HTR-8/SVneo (cell line): ENCODE measurements at places on chromosomes 2 and 18.
A peak's percentile ranks its signal among the peaks of the same experiment; 100 is the strongest.

DNA sequence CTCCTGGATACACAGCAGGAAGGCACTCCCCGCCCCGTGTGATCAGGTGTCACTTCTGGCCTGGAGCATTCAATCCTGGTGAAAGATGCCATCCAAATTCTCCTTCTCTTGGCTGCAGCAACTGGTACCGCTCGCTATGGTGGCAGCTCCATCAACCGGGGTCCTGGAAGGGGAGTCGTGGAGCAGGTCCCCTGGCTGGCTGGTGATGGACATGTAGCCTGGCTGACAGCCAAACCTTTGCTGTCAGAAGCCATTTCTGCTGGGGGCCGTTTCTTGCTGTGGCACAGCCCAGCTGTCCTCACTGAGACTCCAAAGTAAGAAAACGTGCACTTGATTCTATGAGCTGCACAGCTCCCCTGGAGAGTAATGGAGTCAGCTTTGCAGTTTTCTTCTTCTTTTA, 7.1 kb upstream of the CYS1 start:
- no peak for DNase-seq

GRCh38 chr2:178327516-178327915, 123.5 kb downstream of the PRKRA start:
- no peak for DNase-seq

- no peak for DNase-seq
Observed at GRCh38 chr2:139992078-139992477, 1211.9 kb upstream of the NXPH2 start.

- no peak for DNase-seq
Observed at GRCh38 chr18:31954349-31954748, 11.4 kb upstream of the TRAPPC8 start.

DNA sequence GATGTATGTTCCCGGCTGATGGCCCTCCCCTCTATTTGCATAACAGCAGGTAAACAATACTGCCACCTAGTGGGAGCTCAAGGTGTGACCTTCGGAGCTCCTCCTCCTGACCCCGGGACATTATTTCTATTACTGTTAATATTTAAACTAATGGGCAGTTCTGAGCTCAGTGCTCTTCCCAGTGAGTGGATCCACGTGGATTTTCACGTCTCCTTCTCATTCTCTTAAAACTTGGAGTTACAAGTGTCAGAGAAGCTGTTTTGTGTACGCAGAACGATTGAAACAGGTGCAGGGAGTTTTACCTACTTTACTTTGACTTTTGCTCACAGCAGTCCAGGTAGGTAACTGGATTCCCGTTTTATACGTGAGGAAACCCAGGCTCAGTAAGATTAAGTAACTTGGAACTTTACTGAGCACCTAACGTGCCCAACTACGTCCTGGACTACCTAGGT, 127.3 kb downstream of the PRKCE start:
- peak; percentile 85 for DNase-seq

DNA sequence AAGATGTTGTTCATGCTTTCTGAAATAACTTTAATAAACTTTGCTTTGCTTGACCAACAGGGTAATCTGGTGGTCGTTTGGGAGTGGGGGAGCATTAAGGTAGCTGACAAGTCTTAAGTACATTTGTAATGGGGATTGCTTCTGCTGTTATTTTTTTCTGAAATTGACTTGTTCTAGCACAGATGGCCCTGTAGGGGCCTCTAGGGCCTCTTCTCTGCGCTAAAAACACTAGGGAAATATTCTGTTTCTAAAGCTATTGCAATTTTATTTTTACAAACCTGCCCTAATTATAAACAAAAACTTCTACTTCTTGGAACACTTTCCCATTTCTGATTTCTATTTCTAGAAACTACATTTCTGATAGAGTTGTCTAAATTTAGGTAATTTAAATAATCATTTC, 191.3 kb upstream of the KCNJ3 start:
- DNase-seq = no peak

- DNase-seq = no peak
Observed at GRCh38 chr18:13566941-13567746, 159.2 kb downstream of the FAM210A start.

- DNase-seq = no peak
Observed at GRCh38 chr2:219127037-219127635, 33.5 kb downstream of the NHEJ1 start.

GRCh38 chr2:5803547-5803946, 111.4 kb downstream of the SOX11 start:
- no peak for DNase-seq

DNA sequence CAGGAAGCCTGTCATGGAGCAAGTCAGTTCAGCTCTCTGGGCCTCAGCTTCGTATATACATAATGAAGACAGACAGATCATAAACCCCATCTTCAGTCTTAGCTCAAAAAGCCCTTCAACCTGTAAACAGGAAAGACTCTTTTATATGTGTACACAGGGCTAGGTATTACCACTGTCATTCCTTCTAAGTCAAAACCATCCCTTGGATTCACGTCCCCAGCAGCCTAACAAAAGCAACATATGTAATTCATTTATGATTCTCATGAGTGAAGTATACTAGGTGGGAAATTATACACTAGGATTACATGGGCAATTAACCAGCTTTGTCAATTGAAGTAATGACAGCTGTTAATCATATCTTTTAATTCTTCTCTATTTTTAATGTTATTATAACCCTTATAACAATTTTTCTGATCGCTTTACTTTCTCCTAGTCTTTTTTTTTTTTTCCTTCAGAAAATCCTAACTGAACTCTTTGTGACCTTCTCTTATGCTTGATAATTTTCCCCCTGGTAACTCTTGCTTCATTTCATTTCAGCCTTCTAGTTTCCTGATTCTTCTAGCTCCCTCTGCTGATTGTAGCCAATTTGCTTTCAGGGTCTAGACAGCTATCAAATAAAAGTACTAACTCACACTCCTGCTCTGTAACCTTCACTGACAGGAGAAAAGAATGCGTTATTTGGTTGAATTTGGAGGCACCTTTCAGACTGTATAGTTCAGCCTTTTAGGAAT, 99.7 kb downstream of the RBM43 start:
- DNase-seq = peak; percentile 18

GRCh38 chr18:7133181-7133580, 15.6 kb upstream of the LAMA1 start:
- DNase-seq = no peak

GRCh38 chr2:204109681-204110080, 173.1 kb downstream of the ICOS start:
- peak; percentile 12 for DNase-seq

GRCh38 chr2:191178806-191179514, 28.2 kb upstream of the STAT4 start:
- DNase-seq = no peak

GRCh38 chr2:146820672-146821071, 1024.2 kb upstream of the ACVR2A start:
- peak; percentile 50 for DNase-seq

GRCh38 chr2:222796413-222797103, 64.3 kb upstream of the ACSL3 start:
- DNase-seq = no peak

DNA sequence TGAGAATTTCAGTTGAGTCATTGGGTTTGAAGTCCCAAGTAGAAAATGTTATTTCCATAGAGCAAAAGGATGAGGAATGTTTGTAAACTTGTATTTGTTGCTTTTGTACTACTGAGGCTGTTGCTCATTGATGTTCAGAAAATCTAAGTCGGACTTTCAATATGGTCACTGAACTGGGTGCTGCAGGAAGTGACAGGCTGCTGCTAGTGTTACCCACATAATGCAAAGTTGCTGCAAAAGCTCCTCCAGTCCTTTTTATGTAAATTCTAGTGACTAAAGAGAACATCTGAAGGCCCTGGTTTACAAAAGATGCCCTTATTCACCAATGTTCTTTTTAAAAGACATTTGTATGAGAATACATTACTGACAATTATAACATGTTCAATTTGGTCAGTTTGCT, 131.1 kb upstream of the FAM98A start:
- DNase-seq = no peak

DNA sequence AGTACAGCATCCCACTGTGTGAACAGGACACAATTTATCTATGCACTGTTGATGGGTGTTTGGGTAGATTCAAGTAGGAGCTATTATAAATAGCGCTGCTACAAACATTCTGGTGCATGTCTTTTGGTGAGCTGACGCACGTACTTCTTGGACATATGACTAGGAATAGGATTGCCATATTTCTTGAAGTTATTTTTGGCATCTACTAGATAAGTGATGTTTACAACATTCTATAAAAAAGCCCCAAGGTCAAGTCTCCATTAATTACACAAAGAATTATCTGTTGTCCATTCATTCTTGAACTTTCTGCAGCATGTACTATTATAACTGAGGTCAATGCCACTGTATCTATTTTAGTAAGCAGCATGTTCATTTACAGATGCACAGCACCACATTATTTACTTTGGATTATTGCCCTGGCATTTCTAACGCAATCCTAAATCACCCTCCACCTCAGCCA, 225.5 kb upstream of the TMEM200C start:
- DNase-seq = no peak

GRCh38 chr2:215361876-215362561, 50.2 kb downstream of the ATIC start:
- DNase-seq = no peak

DNA sequence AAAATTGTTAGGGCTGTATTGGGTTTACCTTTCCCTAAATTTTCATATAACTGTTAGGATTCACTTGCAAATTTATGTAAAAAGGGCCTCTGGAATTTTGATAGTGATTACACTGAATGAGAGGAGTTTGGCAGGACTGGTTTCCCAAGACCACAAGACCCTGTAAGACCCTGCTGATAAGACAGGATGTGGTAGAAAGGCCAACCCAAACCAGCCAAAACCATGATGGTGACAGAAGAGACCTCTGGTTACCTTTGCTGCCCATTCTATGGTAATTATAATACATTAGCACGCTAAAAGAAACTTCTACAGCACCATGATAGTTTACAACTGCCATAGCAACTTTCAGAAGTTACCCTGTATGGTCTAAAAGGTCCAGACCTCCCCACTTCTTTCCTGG, 8.3 kb upstream of the CASP10 start:
- no peak for DNase-seq

- no peak for DNase-seq
Observed at GRCh38 chr2:31534636-31535035, 46.1 kb downstream of the SRD5A2 start.

DNA sequence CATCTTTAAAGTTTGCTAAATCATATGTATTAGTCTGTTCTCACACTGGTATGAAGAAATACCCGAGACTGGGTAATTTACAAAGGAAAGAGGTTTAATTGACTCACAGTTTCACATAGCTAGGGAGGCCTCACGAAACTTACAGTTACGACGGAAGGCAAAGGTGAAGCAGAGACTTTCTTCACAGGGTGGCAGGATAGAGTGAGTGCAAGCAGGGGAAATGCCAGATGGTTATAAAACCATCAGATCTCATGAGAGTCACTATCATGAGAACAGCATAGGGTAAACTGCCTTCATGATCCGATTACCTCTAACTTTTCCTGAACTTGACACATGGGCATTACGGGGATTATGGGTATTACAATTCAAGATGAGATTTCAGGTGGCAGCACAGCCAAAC, 1075.2 kb upstream of the NRXN1 start:
- DNase-seq = no peak

GRCh38 chr18:74234326-74235171, 57.2 kb downstream of the CYB5A start:
- DNase-seq = no peak

GRCh38 chr18:37445368-37445767, 120.2 kb downstream of the CELF4 start:
- no peak for DNase-seq

DNA sequence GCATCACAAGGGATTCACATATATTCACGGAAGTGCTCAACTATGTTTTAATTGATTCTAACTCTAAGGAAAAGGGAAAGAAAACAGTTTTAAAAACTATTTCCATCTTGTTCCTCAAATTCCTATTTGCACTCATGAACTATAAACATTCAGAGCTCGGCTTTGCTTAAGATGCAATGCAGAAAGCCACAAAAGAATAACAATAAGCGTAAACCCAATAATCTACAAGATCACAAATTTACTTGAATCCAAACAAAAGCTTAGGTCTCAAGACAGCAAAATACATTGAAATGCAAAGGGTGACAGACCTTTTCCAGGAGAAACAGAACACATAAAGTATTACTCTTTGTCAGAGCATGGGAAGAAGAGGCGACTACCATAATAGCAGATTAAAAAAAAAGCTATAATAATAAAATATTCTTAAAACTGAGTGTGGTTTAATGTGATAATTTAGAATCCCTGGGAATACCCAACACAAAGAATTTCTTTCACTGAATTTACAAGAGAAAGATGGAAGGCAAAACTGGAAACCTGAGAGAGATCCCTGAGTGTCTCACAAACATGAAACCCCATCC, 1094.9 kb downstream of the LRP1B start:
- no peak for DNase-seq

- no peak for DNase-seq
Observed at GRCh38 chr18:50193796-50194630, 934 bp downstream of the MYO5B start.

- no peak for DNase-seq
Observed at GRCh38 chr2:135890835-135891234, 14.6 kb upstream of the MCM6 start.

DNA sequence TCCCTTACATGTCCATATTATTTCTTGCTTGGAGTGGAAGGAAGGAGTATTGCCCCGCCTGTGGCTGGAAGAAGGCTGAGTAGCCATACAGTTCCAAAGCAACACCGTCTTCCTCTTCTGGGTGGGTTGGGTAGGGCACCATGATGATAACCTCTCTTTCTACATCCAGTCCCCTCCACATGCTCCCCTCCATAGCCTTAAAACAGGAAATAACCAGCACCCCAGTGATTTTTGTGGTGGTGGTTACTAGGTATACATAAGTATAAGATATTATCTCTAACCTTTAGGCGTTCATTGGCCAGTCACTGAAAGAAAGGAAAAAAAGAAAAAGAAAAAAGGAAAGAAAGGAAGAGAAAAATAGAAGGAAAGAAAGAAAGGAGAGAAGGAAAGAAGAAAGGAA, 63.1 kb downstream of the CXCR4 start:
- no peak for DNase-seq

GRCh38 chr2:159445307-159445706, 158.8 kb upstream of the WDSUB1 start:
- DNase-seq = no peak

DNA sequence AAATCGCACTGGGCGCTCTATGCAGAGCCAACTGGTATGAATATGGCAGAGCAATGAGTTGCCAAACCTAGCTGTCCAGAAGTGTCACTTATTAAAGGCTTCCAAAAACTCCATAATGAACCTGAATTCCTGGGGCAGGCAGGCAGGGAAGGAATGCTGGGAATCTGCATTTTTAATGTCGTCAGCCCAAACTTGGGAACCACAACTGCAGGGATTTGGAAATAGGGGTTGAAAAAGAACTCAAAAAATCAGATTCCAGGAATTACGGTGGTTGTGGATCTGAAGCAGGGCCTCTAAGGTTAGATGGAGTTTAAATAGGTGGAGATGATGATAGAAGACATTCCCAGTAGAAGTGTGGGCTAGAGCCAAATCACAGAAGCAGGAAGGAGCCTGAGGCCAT, 15.0 kb downstream of the NCKAP5 start:
- no peak for DNase-seq

GRCh38 chr18:2994603-2995432, 18.1 kb downstream of the LPIN2 start:
- DNase-seq = no peak
